ENCODE measurements at places on chromosomes 16 and 17. TPM values are rescaled to one million over a fixed set of nuclear protein-coding genes. Genes with fewer than 3 reads are reported as not detected.

Gene HOXB2
- 25.4 TPM for total RNA-seq

Gene CRYBA1
- not detected for total RNA-seq

Gene LGALS9
- total RNA-seq: 64.0 TPM

Gene BAIAP3
- total RNA-seq: 3.1 TPM

DNA sequence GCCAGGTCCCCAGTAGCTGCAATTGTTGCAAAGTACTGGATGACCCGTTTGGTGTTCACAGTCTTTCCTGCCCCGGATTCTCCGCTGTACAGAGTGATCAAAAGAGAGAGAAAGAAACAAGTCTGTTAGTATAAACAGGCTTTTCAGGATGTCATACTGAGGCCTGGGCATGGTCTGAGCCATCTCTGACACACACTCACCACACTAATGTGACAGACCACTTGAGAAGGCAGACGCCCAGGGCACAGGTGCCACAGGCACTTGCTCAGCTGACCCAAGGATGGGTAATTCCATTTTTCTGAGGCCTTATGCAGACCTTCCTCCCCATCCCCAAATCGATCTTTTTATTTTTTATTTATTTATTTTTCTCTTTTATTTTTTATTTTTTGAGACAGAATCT, 7.5 kb downstream of the MYH3 start:
- no peak for DNase-seq

DNA sequence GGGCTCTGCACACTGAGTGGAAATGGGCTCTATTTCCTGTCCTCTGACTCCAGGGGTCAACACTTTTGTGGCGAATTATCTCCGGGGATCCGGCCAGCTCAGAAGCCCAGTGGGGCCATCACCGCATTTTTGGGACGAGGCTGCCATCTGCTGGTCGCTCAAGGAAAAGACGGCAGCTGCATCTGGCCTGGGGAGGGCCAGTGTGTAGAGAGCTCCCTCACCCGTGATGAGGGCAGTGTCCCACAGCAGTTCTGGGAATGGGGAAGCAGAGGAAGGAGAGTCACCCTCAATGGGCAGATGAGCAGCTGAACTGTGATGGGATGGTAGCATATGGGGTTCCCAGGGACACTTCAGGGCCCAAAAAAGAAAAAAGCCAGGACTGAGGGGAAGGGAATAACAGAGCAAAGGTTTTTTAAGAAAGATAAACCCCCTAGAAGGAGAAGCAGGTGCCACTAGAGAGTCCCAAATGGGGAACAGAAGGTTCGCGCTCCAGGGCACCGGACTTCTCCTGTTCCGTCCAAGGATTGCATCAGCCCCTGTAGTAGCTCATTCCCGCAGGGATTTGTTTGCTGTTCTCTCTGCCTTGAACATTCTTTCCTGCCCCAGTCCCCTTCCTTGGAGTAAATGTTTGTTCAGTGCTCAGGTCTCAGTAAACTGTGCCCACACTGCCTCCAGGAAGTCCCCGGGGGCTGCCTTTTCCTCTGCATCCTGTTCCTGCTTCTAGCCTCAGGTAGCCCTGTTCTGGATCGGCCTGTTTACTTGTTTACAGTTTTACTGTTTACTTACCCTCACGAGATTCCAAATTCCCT, 9.3 kb upstream of the ABCC12 start:
- DNase-seq: peak; percentile 83

GRCh38 chr17:81257533-81257932, 18.4 kb downstream of the NDUFAF8 start:
- no peak for DNase-seq

GRCh38 chr17:58383892-58384462, 32.0 kb upstream of the SUPT4H1 start:
- DNase-seq: no peak

DNA sequence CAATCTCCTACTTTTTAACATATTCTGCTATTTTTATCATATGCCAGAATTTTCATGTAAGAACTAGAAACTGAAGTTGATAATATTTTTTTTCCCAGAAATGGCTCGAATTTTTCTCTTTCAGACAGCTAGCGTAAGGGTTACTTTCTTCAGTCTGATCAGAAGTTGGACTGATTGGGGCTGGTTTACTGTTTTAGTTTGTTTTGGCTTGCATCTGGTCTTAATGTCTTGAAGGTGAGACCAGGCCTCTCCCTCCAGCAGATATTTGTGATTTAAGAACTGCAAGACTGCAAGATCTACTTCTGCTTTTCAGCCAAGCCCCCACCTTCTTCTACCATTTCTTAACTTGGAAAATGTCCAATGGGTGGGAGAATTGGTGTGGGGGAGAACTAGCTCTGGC, 266.4 kb downstream of the HAPSTR1 start:
- no peak for DNase-seq

GRCh38 chr16:27786923-27787625, 237.1 kb downstream of the KATNIP start:
- peak; percentile 44 for DNase-seq

DNA sequence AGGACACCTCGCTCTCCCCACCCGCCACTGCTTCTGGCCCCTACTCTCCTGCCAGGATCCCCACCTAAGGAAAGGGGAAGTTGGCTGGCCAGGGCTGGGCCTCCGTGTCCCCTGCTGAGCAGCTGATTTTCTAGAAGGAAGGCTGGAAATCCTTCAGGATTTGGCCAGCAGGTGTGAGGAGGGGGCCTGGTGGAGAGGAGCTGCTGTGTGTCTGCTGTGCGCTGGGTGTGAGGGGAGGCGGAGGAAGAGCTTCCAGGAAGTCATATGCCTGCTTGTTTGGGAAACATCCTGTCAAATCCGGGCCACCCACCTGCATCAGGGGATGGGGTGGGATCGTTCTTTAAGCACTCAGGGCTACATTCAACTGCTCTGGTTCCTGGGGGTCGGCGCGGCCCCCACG, 28.6 kb downstream of the TPSG1 start:
- no peak for DNase-seq

DNA sequence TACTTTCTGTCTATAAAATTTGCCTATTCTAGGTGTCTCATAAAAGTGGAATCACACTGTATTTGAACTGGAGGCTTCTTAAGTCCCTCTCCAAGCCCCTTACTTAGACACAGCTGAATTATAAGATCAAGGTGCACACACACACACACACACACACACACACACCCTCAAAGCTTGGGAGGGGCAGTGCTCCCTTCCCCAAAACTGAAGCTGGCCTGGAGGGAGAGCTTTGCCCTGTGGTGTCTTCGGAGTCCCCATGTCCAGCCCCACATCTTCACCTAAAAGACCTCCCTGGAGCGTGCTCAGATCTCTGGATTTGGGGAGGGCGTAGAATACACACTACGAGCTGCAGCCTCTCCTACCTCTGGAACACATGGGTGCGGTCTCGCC, 828 bp downstream of the EMP2 start:
- DNase-seq: no peak

DNA sequence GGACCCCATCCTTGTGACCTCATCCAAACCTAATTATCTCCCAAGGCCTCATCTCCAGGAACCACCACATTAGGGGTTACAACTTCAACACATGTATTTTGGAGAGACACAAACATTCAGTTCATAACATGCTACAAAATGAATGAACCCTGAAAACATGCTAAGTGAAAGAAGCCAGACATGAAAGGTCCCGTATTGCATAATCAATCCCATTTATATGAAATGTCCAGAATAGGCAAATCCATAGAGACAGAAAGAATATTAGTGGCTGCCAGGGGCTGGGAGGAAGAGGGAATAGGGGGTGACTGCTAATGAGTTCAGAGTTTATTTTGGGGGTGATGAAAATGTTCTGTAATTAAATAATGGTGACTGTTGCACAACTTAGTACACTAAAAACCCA, 3.7 kb upstream of the IL34 start:
- DNase-seq: no peak

DNA sequence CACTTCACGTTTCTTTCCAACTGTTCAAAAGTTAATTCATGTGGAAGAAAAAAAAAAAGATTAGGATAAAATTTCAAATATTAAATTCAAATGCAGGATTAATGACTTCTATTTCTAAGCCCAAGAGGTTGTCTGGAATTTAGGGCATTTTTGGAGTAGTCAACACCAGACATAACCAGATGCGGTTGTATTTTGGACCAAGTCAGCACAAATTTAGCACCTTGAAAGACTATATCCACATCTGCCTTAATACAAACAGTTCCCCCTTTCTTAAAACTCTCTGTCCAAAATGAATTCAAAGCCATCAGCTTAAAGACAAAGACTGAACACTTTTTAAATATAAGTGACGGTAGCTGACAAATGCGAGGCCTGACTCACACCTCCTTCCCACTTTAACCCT, 282.9 kb downstream of the C16orf95 start:
- DNase-seq: no peak

DNA sequence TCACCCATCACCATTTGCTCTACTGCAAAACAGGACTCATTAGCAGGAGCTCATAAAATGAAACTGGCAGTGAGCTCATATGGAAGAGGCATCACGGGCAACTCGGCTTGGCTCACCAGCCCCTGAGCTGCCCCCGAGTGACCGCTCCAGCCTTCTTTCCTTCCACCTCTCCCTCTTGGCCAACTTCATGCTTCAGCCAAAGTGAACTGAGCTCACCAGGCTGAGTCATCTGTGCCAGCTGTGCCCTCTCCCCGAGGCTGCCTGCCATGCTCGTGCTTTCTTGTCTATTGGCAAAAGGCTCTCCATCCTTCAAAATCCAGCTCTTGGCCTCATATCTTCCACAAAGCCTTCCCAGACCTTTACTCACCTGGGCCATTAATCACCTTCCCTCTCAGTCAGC, 391.4 kb downstream of the WWOX start:
- DNase-seq: peak; percentile 64

GRCh38 chr16:69039333-69039941, 66.0 kb upstream of the HAS3 start:
- no peak for DNase-seq

- no peak for DNase-seq
Measured at GRCh38 chr17:65455154-65455971, 106.1 kb downstream of the AXIN2 start.

- DNase-seq: no peak
Measured at GRCh38 chr16:11603331-11603750, 16.6 kb upstream of the LITAF start.

DNA sequence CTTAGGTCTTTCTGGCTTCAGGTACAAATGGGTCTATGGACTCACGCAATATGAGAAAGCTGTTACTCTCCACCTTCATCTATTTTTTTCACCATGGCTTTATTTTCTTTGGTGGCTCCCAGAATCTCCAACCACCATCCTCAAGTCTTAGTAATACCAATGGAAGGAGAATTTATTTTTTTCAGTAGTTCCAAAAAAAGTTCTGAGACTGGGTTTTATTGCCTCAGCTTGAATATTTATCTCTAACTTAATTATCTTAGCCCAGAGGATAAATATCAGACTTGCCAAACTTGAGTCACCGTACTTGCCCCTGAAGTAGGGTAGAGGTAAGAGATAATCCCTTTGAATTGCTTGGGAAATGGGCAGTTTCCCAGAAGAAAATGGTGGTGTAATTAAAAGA, 23.2 kb upstream of the CACNG3 start:
- DNase-seq: no peak

DNA sequence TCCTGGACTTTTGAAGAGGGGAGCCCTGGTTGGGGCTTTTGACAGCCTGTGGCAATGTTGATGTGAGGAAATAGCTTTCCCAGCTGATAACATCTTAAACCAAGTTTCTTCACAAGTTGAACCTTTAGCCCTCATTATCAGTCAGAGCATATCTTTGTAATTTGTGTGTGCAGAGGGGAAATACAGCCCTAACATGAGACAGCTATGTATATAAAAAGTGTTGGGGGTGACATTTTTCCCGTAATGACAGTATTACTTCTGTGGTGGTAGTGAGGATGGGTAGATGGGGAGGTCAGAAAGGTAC, 221.1 kb downstream of the FTO start:
- DNase-seq: no peak
